Endothelial cell of umbilical vein (primary cell): ENCODE measurements at places on chromosomes 11 and 22. TPM values are rescaled to one million over a fixed set of nuclear protein-coding genes. Genes with fewer than 3 reads are reported as not detected.

GRCh38 chr11:5004424-5005274 lies 10.0 kb downstream of the OR51L1 start:
- no peaks in the 10 kb centered on the region for H3K36me3 ChIP-seq
- no peak overlapping the region for H3K27ac ChIP-seq
- no peaks in the 10 kb centered on the region for H3K27me3 ChIP-seq
- H3K4me3 ChIP-seq: no peak overlapping the region

- no peaks in the 10 kb centered on the region for H3K36me3 ChIP-seq
- H3K27ac ChIP-seq: no peak overlapping the region
- no peaks in the 10 kb centered on the region for H3K4me1 ChIP-seq
- no peak for DNase-seq
- no peak overlapping the region for H3K4me3 ChIP-seq
These were observed 178.7 kb downstream of the KIRREL3 start for GRCh38 chr11:126821827-126822226.

- no peak for DNase-seq
- H3K36me3 ChIP-seq: no peaks in the 10 kb centered on the region
- no peaks in the 10 kb centered on the region for H3K27me3 ChIP-seq
- no peak overlapping the region for H3K4me3 ChIP-seq
- H3K27ac ChIP-seq: no peak overlapping the region
- peaks cover 14% of the 10 kb centered on the region for H3K4me1 ChIP-seq
These were observed 34.9 kb downstream of the ASCC2 start for GRCh38 chr22:29803190-29803589.

GRCh38 chr22:20799449-20799848 lies 25.5 kb downstream of the SERPIND1 start:
- H3K27me3 ChIP-seq: no peaks in the 10 kb centered on the region
- no peaks in the 10 kb centered on the region for H3K4me1 ChIP-seq
- no peak for DNase-seq

DNA sequence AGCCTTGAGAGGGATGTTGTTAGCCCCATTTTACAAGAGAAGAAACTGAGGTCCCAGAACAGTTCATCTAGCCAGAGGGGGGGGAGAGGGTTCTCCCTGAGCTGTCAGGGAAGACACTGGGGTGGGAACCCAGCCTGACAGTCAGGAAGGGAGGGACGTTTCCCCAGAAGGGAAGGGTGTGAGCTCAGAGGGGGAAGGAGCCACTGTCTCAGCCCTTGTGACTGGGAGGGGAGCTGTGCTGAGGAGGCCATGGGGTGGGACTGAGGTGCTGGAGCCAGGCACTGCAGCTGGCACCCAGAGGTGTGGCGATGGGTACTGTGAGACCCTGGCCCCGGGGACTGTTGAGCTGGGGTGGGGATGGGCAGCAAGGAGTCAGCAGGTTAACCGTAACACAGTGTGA lies 35.7 kb downstream of the DAGLA start:
- H3K27me3 ChIP-seq: no peaks in the 10 kb centered on the region
- H3K4me1 ChIP-seq: peaks cover 28% of the 10 kb centered on the region
- no peak overlapping the region for H3K27ac ChIP-seq
- H3K4me3 ChIP-seq: no peak overlapping the region
- no peak for DNase-seq

DNA sequence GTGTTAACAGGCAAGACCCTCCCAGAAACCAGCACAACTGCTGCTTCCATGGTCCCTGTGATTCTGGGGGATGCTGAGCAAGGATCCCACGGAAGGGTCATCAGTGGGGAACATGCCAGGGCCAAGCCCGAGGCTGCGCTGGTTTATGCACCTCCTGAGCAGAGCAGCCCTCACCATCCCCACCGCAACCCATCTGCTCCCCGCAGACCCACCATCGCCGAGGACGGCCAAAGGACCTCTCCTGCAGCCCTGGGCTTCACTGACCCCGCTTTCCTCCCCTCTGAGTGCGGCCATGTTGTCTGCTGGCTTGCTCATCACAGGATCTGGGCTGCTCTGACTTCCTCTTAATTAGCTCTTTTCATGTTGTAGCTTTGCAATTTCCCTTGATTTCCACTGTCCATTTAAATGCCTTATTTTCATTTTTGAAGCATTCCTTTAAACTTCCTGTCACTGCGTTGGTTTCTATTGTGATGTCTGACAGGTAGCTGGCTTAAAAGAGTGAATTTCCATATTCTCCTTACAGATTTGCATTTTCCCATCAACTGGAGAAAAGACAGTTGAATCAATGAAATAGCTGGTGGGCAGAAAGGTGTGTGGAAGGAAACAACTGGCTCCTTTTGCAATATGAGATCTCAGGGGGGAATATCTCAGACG lies 14.9 kb downstream of the TP53AIP1 start:
- H3K4me3 ChIP-seq: no peak overlapping the region
- peaks cover 2% of the 10 kb centered on the region for H3K27me3 ChIP-seq
- DNase-seq: no peak
- H3K4me1 ChIP-seq: no peaks in the 10 kb centered on the region

C11orf97 gene
- total RNA-seq: not detected in 2 replicates

DNA sequence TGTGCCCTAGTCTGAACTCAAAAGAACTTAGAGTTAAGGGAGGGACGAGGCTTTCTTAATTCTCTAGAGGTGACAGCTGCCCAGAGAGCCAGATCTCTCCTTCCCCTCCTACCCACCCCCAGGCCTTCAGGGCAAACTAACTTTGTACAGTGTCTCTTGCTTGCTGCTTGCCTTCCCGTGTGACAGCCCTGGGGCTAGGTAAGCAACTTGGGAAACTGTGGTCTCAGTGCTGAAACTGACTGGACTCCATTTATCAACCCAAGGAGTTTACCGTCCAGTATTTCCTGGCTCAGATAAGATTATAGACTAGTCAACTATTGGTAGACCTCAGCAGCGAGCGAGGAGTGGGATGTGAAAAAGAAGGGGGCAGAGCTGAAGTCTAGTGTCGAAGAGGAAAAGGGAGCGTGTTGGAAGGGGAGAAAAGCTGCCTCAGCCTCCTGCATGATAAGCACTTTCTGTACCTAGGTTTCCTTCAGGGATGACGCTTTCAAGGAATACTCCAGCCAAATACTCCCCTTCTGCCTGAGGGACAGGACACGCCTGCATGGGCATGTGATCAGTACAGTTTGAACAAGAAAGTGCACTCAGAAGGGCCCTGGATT lies 43.3 kb upstream of the WEE1 start:
- no peaks in the 10 kb centered on the region for H3K27me3 ChIP-seq
- DNase-seq: no peak
- H3K4me1 ChIP-seq: peaks cover 27% of the 10 kb centered on the region

HOATZ gene
- not detected in 2 replicates for total RNA-seq

- H3K27ac ChIP-seq: no peak overlapping the region
- no peak for DNase-seq
- H3K4me3 ChIP-seq: no peak overlapping the region
- H3K4me1 ChIP-seq: no peaks in the 10 kb centered on the region
- H3K36me3 ChIP-seq: no peaks in the 10 kb centered on the region
These were observed 25.2 kb downstream of the RAB39A start for GRCh38 chr11:107953446-107953845.

GRCh38 chr22:35154937-35155387 lies 89.0 kb downstream of the ISX start:
- no peaks in the 10 kb centered on the region for H3K27me3 ChIP-seq
- no peak overlapping the region for H3K27ac ChIP-seq
- no peak overlapping the region for H3K4me3 ChIP-seq
- H3K36me3 ChIP-seq: no peaks in the 10 kb centered on the region
- DNase-seq: peak; percentile 56
- no peaks in the 10 kb centered on the region for H3K4me1 ChIP-seq

DNA sequence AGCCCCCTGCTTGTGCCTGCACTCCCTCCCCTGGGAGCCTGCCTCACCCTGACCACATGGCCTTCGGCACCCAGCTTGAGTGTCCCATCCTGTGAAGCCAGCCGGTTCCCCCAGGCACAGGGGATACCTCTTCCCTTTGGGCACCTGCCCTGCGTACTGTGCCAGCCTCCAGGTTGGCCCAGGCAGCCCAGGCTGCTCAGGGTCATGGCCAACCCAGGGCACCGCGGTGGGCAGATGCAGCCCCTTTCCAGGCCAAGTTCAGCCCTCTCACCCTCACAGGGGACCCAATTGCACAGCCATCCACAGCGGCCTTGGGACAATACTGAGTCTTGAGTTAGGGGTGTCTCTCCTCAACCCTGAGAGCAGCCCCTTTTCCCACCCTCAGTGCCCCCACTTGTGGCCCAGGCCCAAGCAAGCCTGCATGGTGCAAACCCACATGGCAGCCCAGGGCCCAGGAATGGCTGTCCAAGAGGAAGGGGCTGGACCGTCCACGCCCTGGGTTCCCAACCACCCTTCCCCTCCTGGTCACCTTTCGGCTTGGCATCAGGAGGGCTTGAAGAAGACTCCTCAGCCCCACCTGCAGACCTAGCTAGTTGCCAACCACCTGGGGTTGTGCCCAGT lies 87.7 kb downstream of the CDKN1C start:
- no peak for DNase-seq
- H3K36me3 ChIP-seq: no peaks in the 10 kb centered on the region
- no peak overlapping the region for H3K4me3 ChIP-seq
- no peaks in the 10 kb centered on the region for H3K27me3 ChIP-seq
- H3K4me1 ChIP-seq: no peaks in the 10 kb centered on the region

DNA sequence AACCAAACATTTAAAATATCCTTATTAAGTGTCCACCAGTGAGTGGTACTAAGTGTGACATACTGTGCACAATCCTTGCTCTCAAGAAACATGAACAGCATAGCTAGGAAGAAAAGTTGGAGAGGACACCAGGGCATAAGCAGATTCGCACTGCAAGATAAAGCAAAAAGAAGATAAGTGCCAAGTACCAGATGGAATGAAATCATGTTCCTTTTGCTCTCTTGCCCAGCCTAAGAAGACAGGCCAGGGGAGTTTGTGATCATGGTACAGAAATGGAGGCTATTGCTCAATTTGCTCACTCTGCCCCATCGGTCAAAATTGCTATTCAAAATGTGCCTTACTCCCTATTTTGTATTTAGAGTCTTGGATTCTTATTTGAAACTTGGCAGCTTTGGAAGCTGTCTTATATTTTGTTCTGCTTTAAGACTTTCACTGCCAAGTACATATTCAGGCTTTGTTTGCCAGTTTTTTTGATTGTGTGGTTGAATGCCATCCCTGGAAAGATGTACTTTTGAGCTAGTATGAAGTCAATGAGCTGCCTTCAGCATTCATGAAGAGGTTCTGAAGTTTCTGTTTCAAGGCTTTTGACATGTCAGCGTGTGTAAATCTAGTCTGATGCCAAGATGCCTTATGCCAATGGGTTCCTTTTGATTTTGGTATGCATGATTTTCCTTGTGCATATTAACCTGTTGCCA lies 90.3 kb downstream of the PAX6 start:
- H3K27ac ChIP-seq: no peak overlapping the region
- H3K4me3 ChIP-seq: no peak overlapping the region
- H3K36me3 ChIP-seq: no peaks in the 10 kb centered on the region

- H3K27me3 ChIP-seq: no peaks in the 10 kb centered on the region
- H3K4me3 ChIP-seq: no peak overlapping the region
- H3K36me3 ChIP-seq: no peaks in the 10 kb centered on the region
- H3K27ac ChIP-seq: no peak overlapping the region
- DNase-seq: no peak
These were observed 38.0 kb downstream of the PHF21B start for GRCh38 chr22:44971651-44972362.

- peaks cover 36% of the 10 kb centered on the region for H3K4me1 ChIP-seq
- DNase-seq: peak; percentile 84
- peak overlapping the region; percentile 51 for H3K27ac ChIP-seq
- no peak overlapping the region for H3K4me3 ChIP-seq
These were observed 638 bp upstream of the PITPNM1 start for GRCh38 chr11:67505605-67506396.

DNA sequence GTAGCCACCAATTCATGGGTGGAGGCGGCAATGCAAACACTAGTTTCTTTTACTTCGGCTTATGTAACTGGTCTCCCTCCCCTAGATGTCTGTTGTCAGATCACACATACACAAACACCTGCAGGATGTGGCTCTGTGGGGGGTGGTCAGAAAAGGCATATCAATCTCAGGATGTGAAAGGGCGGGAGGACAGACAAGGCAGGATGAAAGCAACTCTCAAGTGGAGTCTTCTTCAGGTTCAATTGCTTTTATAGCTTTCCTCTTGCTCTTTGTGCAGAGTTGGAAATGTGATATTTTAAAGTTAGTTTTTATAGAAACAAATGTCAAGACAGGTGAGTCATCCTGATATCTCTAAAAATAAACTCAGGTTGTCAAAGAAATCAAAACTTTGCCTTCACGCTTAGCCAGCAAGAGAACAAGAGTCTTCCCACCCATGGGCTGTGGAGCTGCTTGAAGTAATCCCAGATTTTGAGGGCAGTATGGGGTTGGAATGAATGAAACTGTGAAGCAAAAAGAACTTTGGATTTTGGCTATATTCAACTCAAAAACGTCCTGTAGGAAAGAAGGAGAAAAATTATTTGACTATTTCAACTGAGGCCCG lies 423.4 kb downstream of the GUCY1A2 start:
- no peak for DNase-seq
- no peaks in the 10 kb centered on the region for H3K27me3 ChIP-seq
- H3K27ac ChIP-seq: no peak overlapping the region

DNA sequence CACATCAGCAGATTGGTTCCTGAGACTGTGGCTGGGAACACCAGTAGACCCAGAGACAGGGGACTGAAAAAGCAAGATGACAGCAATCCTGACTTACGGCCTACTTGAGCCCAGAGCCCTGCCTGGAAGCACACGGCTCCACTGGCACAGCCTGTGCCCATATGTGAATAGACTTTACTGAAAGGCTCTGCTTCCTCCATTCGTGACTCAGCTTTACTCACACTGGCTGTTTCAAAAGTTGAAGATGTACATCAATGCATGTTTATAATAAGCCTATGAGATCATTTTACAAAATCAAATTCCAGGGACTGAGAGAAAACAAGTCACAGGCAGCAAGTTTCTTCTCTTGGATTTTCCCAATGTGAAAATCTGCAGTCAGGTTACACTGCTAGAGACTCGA lies 134.6 kb upstream of the TEAD1 start:
- no peaks in the 10 kb centered on the region for H3K36me3 ChIP-seq
- H3K27me3 ChIP-seq: no peaks in the 10 kb centered on the region
- no peak overlapping the region for H3K4me3 ChIP-seq
- peaks cover 11% of the 10 kb centered on the region for H3K4me1 ChIP-seq

OR8A1 gene
- not detected in 2 replicates for total RNA-seq

GRCh38 chr11:124536520-124536919 lies 6.9 kb downstream of the OR8B12 start:
- H3K36me3 ChIP-seq: no peaks in the 10 kb centered on the region
- H3K4me3 ChIP-seq: no peak overlapping the region
- H3K4me1 ChIP-seq: no peaks in the 10 kb centered on the region

DNA sequence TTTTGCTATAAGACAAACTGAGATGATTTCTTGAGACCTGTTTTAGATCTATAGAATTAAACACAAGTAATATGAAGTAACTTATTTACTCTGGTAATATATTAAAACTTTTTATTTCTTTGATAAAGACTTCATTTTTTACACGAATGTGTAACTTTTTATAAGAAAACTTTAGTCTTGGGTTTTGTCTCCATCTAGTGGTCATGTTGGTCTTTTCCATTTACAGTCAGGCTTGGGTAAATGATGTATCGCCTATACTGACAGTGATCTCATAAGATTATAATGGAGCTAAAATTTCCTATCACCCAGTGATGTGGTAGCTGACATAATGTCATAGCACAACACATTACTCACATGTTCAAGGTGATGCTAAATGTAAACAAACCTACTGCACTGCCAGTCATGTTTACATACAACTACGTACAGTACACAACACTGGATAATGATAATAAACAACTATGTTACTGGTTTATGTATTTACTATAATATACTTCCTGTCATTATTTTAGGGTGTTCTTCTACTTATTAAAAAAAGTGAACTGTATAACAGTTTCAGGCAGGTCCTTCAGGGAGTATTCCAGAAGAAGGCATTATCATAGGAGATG lies 7.5 kb upstream of the C11orf97 start:
- no peak overlapping the region for H3K4me3 ChIP-seq
- peaks cover 2% of the 10 kb centered on the region for H3K36me3 ChIP-seq
- peak; percentile 66 for DNase-seq
- H3K4me1 ChIP-seq: no peaks in the 10 kb centered on the region

ZNF280A gene
- total RNA-seq: 0.15 TPM in 1 of 2 replicates, not detected in the other
